ENCODE measurements at places on chromosomes 5 and 9.

DNA sequence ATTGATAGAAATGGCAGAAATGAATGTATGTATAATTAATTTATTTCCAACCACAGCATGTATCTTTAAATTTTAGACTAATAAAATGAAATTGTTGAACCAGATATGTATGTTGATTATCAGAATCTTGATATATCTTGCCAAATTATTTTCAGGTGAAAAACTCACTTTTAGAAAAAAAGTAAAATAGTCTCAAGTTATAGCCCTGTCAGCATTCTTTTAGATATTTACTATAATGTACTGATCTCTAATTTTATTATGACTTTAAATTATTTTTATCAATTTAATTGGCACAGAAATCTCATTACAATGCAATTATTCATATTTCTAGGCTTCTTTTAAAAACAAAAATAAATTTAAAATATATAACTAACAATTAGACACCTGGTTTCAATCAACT lies 1990.4 kb upstream of the CDH6 start:
- no peak for DNase-seq

DNA sequence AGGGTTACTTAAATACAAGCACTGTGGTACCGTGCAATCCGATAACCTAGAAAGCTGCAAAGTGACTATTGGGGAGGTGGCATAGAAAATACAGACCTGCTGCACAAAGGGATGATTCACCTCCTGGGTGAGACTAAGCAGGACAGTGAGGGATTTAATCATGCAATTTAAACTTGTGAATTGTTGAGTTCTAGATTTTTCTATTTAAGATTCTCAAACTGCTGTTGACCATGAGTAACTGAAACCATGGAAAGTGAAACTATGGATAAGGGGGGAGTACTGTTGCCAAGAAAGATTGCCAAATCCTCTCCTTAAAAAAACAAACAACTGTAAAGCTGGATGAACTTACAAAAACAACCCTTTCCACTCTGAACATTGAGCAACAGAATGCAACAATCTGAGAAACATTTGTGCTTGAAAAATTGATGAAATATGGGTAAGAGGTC lies 61.5 kb upstream of the NUDT12 start:
- no peak for DNase-seq

GRCh38 chr9:130465383-130466096 lies 20.8 kb downstream of the ASS1 start:
- no peak for DNase-seq

DNA sequence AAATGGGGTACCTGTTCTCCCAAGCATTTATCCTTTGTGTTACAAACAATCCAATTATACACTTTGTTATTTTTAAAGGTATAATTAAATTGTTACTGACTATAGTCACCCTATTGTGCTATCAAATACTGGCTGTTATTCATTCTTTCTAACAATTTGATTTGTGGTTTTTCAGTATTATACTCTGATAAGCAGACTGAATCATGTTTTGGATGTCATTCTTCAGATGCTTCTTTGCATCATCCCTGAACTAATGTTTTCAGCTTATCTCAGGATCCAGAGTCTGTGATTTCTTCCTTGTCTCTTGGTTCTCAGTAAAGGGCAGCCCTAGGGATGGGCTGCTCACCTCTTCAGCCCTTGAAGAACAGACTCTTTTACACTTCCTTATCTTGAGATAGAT lies 177.8 kb upstream of the SGCD start:
- no peak for DNase-seq

DNA sequence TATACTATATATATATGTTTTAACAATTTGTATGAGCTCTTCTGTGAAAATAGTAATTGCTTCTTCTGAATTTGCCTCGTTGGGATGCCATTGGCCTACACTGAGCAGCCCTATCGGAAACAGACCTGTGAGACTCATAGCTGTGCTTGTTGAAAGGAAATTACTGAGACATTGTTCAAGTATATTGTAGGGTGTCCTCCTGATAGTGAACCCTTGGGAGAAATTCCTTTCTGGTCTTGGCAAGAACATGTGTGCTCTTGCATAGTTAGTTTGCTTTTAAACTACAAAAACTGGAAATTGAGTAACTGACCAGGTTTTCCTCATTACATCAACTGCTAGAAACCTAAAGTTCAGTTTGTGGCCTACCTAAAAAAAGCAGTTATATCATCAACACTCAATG lies 160.9 kb downstream of the LURAP1L start:
- DNase-seq: no peak

GRCh38 chr5:179731791-179732411 lies 721 bp upstream of the MAML1 start:
- no peak for DNase-seq

GRCh38 chr9:72592502-72593403 lies 71.3 kb downstream of the TMC1 start:
- DNase-seq: peak; percentile 29

- no peak for DNase-seq
Observed at GRCh38 chr9:76703270-76703669, 61.0 kb upstream of the PCA3 start.

DNA sequence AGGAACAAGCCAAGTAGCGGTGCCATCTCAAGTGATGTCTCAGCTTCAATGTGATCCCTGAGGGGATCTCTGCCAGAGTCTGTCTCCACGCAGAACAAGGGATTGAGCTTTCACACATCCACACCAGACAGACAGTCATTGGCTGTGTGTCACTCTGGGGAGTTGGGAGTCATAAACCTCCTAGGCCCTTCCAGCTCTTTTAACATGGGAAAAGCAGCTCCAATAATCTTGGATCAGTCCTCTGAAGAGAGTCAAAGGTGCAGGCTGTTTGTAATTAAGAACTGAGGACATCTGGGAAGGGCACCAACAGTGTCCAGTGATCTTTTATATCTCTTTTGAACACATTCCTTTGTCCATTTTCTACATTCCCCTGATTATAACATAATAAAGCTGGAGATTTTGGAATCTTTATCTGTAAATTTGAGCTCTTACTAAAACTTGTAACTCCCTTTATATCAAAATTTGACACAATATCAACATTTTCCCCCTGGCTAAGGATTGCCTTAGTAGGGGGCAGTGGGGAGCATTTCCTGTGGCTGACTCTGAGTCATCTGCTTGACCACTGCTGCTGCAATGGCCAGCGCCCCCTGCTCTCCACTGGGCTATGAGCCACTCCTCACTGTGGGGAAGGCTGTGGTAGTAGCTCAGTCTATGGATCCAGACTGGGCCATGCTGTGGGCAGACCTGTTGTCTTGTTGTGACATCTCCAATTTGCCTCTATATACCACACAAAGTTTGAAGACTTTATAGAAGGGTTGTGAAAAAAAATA lies 284.4 kb downstream of the OSTF1 start:
- no peak for DNase-seq

GRCh38 chr5:43256261-43256966 lies 56.8 kb downstream of the HMGCS1 start:
- DNase-seq: no peak

DNA sequence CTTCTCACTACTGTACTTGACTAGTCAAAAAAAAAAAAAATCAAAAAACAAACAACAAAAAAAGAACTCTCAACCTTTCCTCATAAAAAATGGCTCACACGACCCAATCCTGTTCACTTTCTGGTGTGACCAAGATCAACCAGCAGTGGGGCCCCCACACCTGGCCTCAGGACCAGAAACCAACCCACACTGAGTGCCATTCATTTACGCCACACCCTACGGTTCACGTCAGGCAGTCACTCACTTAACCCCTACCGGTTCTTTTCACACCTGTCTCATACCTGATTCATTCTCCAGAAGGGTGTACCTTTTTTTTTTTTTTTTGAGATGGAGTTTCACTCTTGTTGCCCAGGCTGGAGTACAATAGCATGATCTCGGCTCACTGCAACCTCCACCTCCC lies 5.7 kb downstream of the SUSD1 start:
- no peak for DNase-seq

GRCh38 chr9:130030651-130031127 lies 12.3 kb downstream of the FNBP1 start:
- no peak for DNase-seq

GRCh38 chr5:87900419-87900818 lies 368.2 kb downstream of the TMEM161B start:
- DNase-seq: no peak

GRCh38 chr9:92457576-92457975 lies 24.7 kb downstream of the ASPN start:
- no peak for DNase-seq

All from NCI-H1417 treated with DMSO at 0.1 percent for 48 hours (cell line).